Activated CD4-positive, alpha-beta memory T cell treated with anti-CD3 and anti-CD28 coated beads for 36 hours (primary cell): ENCODE measurements at places on chromosomes 1 and 21. TPM values are rescaled to one million over a fixed set of nuclear protein-coding genes. Genes with fewer than 3 reads are reported as not detected.

GRCh38 chr1:67371681-67372080 lies 58.5 kb downstream of the SERBP1 start:
- H3K36me3 ChIP-seq, result peaks cover 53% of the 10 kb centered on the region
- DNase-seq, result no peak
- no peak overlapping the region for H3K4me3 ChIP-seq
- no peak overlapping the region for H3K27ac ChIP-seq

GRCh38 chr1:65003316-65003664 lies 36.9 kb upstream of the JAK1 start:
- H3K4me3 ChIP-seq, result peak overlapping the region; percentile 76
- peaks cover 23% of the 10 kb centered on the region for H3K4me1 ChIP-seq
- no peak for DNase-seq
- peak overlapping the region; percentile 58 for H3K27ac ChIP-seq
- H3K27me3 ChIP-seq, result no peaks in the 10 kb centered on the region

DNA sequence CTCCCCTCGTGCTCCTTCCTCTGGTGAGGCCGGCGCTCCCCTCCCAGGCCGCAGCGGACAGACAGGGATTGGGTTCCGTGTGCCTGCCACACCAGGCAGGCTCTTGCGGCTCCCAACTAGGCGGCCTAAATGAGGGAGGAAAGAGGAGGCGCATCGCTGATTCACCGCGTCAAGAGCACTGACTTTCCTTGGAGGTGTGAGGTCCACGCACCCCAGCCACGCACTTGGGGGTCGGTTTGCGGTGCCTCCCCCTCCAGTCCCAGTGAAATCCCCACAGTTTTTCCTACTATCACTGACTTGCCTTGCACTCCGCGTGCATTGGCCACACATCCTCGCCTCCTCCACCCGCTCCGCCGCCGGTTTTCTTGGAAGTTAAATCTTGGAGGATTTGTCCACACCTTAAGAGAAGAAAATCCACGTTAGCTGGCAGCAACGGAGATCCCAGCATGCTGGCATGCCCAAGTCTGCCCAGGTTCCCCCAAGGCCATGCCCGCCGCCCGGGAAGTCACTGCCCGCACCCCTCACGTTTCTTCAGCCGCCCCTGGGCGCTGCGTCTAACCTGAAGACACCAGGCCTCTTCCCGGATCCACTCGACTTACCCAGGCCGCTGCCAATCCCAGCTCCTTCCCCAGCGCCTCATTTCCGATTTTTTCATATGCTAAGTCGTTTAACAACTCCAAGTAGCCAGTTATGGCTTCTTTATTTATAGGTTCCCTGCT lies 1.1 kb upstream of the FOXD3 start:
- H3K4me1 ChIP-seq, result peaks cover 33% of the 10 kb centered on the region
- peak overlapping the region; percentile 74 for H3K4me3 ChIP-seq
- DNase-seq, result no peak
- peak overlapping the region; percentile 53 for H3K27ac ChIP-seq
- H3K36me3 ChIP-seq, result peaks cover 22% of the 10 kb centered on the region
- peaks cover 68% of the 10 kb centered on the region for H3K27me3 ChIP-seq

DNA sequence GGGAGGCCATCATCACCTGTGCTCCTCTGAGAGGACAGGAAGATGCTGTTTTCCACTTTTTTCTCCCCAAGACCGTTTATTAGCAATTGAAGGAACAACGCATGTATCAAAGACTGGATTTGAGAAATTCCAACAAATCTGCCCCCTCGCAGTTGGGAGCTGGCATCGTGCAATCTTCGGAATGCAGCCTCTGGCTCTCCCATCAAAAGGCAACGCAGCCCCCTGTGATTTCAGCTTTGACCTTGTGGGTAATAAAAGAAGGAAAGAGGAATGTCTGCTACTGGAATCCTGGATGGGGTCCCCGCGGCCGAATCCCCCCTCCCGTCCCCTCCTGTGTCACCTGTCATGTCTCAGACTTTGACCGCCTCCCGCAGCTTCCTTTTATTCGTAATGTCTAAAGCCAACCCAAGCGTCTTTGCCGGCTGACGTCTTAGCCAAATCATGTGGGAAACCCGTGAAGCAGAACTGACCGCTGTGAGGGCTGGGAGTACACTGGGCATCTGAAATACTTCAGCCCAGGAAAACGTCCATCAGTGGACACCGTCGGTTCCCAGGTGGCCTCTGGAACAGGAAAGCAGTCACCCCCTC lies 101.5 kb downstream of the WDR4 start:
- no peak for DNase-seq
- no peaks in the 10 kb centered on the region for H3K36me3 ChIP-seq
- no peak overlapping the region for H3K4me3 ChIP-seq
- H3K27ac ChIP-seq, result no peak overlapping the region
- H3K4me1 ChIP-seq, result peaks cover 22% of the 10 kb centered on the region

DNA sequence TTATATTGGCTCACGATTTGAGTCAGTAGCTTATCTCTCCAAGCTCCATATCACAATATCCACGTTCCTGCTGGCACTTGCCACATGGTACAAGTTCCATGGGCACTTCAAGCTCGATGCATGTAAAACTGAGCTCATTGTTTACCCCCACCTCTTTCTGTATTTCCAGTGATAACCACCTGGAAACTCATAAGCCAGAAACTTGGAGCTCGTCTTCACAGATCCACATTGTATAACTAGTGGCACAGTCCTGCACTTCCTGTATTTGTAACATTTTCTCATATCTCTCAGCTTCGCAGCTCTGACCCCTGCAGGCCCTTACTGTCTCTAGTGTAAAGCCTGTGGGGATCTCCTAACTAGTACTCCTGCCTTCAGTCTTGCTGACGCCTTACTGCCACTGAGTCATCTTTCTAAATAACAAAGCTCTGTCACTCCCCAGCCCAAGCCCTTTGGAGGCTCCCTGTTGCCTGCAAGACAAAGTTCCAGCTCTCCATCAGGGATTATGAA lies 6.5 kb upstream of the C2CD4D start:
- peak; percentile 67 for DNase-seq
- peak overlapping the region; percentile 7 for H3K4me3 ChIP-seq
- no peaks in the 10 kb centered on the region for H3K27me3 ChIP-seq
- H3K36me3 ChIP-seq, result peaks cover 64% of the 10 kb centered on the region
- peaks cover 44% of the 10 kb centered on the region for H3K4me1 ChIP-seq

- no peaks in the 10 kb centered on the region for H3K36me3 ChIP-seq
- peaks cover 4% of the 10 kb centered on the region for H3K27me3 ChIP-seq
- peaks cover 4% of the 10 kb centered on the region for H3K4me1 ChIP-seq
- no peak for DNase-seq
- H3K27ac ChIP-seq, result no peak overlapping the region
Measured at GRCh38 chr1:160158031-160158430, 6.6 kb downstream of the ATP1A4 start.

DNA sequence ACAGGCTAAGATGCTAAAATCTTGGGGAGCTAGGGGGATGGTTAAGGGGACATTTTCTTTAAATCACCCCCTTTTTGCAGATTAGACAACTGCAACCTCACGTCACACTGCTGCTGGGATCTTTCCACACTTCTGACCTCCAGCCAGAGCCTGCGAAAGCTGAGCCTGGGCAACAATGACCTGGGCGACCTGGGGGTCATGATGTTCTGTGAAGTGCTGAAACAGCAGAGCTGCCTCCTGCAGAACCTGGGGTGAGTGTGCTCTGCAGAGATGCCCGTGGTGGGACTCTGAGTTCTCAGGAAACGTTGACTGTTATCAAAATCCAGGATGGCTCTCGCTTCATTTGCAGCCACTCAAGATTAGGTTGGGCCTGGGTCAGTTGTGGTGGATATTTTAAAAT lies 13.3 kb downstream of the OR2B11 start:
- no peak overlapping the region for H3K27ac ChIP-seq
- no peak for DNase-seq

GRCh38 chr21:25373126-25374082 lies 233.9 kb downstream of the MRPL39 start:
- no peak overlapping the region for H3K4me3 ChIP-seq
- H3K27ac ChIP-seq, result no peak overlapping the region
- H3K36me3 ChIP-seq, result no peaks in the 10 kb centered on the region
- peaks cover 7% of the 10 kb centered on the region for H3K27me3 ChIP-seq

GRCh38 chr1:31434979-31435378 lies 22.0 kb downstream of the SERINC2 start:
- no peaks in the 10 kb centered on the region for H3K27me3 ChIP-seq
- H3K27ac ChIP-seq, result no peak overlapping the region
- H3K4me1 ChIP-seq, result no peaks in the 10 kb centered on the region
- no peaks in the 10 kb centered on the region for H3K36me3 ChIP-seq
- no peak overlapping the region for H3K4me3 ChIP-seq
- no peak for DNase-seq

GRCh38 chr1:46446646-46447498 lies 42.8 kb upstream of the DMBX1 start:
- H3K27me3 ChIP-seq, result peaks cover 46% of the 10 kb centered on the region
- H3K4me1 ChIP-seq, result peaks cover 25% of the 10 kb centered on the region
- H3K27ac ChIP-seq, result no peak overlapping the region
- H3K36me3 ChIP-seq, result no peaks in the 10 kb centered on the region

- DNase-seq, result no peak
- peaks cover 22% of the 10 kb centered on the region for H3K4me1 ChIP-seq
- no peak overlapping the region for H3K27ac ChIP-seq
- no peaks in the 10 kb centered on the region for H3K27me3 ChIP-seq
Measured at GRCh38 chr1:151970626-151971025, 23.0 kb downstream of the S100A10 start.

DNA sequence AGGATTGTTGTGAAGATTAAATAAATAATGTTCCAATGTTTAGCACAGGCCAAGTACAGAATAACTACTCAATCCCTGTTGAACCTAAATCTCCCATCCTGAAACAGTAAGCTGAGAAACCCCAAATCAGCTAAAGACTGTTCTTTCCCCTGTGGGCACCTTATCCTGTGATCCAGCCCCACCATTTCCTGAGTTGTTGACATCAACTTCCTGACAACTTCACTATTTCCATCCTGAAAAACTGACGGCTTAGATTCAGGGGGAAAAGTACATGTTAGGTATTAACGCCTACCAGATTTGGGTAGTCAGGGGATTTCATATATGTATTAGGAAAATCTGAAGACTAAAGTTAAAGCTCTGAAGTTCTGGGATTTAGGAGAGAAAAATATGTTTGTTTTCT lies 51.7 kb upstream of the PALMD start:
- no peak overlapping the region for H3K27ac ChIP-seq
- H3K4me3 ChIP-seq, result no peak overlapping the region
- H3K4me1 ChIP-seq, result no peaks in the 10 kb centered on the region
- H3K27me3 ChIP-seq, result peaks cover 2% of the 10 kb centered on the region
- H3K36me3 ChIP-seq, result no peaks in the 10 kb centered on the region

GRCh38 chr1:155200920-155201319 lies 6.8 kb downstream of the THBS3 start:
- H3K4me1 ChIP-seq, result peaks cover 3% of the 10 kb centered on the region
- no peak for DNase-seq
- H3K27ac ChIP-seq, result no peak overlapping the region
- no peak overlapping the region for H3K4me3 ChIP-seq
- peaks cover 7% of the 10 kb centered on the region for H3K36me3 ChIP-seq

DNA sequence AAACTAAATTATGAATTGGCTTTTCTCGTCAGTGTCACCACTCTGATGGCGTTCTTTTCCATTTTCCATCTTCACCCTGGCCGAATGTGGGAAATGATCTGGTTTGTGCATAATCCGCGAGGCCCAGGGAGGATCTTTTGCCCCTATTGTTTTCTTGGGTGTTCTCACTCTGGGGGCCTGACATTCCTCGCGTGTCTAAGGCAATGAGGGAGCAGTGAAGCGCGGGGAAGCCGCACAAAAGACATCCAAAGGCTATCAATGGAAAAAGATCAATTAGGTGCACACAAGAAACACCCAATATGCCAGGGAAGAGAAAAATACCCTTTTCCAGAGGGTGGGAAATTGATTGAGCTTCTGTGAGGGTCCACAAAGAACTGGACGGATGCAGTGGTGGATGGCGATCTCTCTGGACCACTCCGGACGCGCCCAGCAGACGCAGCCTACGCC lies 941 bp upstream of the C1orf21 start:
- H3K27ac ChIP-seq, result no peak overlapping the region
- peaks cover 68% of the 10 kb centered on the region for H3K27me3 ChIP-seq
- H3K36me3 ChIP-seq, result peaks cover 2% of the 10 kb centered on the region
- peaks cover 15% of the 10 kb centered on the region for H3K4me1 ChIP-seq
- DNase-seq, result no peak

DNA sequence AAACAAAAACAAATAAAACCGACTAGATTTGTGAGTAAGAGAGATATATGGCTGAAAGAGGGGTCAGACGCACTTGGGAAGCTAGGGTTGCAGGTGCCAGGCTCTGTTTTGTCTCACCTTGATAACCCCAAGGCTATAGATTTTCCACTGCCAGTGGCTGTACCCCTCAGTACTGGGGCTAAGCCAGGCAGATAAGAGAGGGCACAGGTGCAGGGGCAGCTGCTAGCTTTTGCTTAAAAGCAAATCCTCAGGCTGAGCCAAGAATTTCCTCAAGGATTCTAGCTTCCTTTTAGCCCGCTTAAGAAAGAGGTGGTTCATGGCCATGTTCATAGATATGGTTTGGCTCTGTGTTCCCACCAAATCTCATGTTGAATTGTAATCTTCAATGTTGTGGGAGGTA lies 57.9 kb downstream of the OVGP1 start:
- peaks cover 25% of the 10 kb centered on the region for H3K27me3 ChIP-seq
- no peaks in the 10 kb centered on the region for H3K4me1 ChIP-seq
- no peak overlapping the region for H3K27ac ChIP-seq
- H3K36me3 ChIP-seq, result no peaks in the 10 kb centered on the region
- no peak for DNase-seq
- H3K4me3 ChIP-seq, result no peak overlapping the region

DNA sequence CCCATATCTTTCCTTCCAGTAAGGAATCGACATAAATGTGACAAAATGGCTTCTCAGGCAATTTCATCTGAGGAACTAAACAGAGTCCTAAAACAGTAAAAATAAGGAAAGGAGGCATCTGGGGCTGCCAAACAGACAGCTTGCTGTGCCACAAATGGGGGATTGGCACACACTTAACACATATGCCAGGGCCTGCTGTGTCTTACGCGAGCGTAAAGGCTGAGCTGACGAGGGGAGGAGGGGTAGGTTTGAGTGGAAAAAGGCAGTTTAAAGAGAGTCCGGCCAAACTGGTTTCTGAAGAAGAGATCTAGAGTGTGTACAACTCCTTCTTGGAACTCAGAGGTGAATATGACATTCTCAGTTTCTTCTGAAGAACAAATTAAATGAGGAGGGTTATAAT lies 244.1 kb upstream of the MAP1LC3C start:
- no peak overlapping the region for H3K4me3 ChIP-seq

GRCh38 chr21:16037421-16037955 lies 307.7 kb downstream of the USP25 start:
- no peak overlapping the region for H3K27ac ChIP-seq
- DNase-seq, result no peak
- H3K36me3 ChIP-seq, result no peaks in the 10 kb centered on the region
- no peaks in the 10 kb centered on the region for H3K4me1 ChIP-seq

GRCh38 chr1:204219971-204220616 lies 6.3 kb upstream of the GOLT1A start:
- no peaks in the 10 kb centered on the region for H3K36me3 ChIP-seq
- H3K4me1 ChIP-seq, result no peaks in the 10 kb centered on the region
- no peak for DNase-seq
- no peak overlapping the region for H3K4me3 ChIP-seq
- no peak overlapping the region for H3K27ac ChIP-seq

GRCh38 chr1:10033359-10033845 lies 644 bp downstream of the UBE4B start:
- peak overlapping the region; percentile 89 for H3K27ac ChIP-seq
- no peaks in the 10 kb centered on the region for H3K27me3 ChIP-seq
- H3K36me3 ChIP-seq, result peaks cover 2% of the 10 kb centered on the region
- peak overlapping the region; percentile 95 for H3K4me3 ChIP-seq
- H3K4me1 ChIP-seq, result peaks cover 23% of the 10 kb centered on the region

Gene RAVER2
- total RNA-seq, result 3.2 TPM

Gene SIPA1L2
- 6.1 TPM for total RNA-seq

Gene FBXO2
- 1.8 TPM for total RNA-seq

Gene CTSK
- 1.4 TPM for total RNA-seq

Gene RUNX3
- 155 TPM for total RNA-seq

Gene ZNF687
- total RNA-seq, result 27.2 TPM

Gene HUNK
- 0.17 TPM for total RNA-seq

Gene CRB1
- not detected for total RNA-seq

Gene OLIG2
- total RNA-seq, result not detected

Gene GPBP1L1
- 106 TPM for total RNA-seq
